ENCODE measurements at places on chromosomes 4 and X.
A peak's percentile ranks its signal among the peaks of the same experiment; 100 is the strongest.

GRCh38 chr4:118326585-118326984 lies 26.2 kb downstream of the PRSS12 start:
- no peak for DNase-seq

DNA sequence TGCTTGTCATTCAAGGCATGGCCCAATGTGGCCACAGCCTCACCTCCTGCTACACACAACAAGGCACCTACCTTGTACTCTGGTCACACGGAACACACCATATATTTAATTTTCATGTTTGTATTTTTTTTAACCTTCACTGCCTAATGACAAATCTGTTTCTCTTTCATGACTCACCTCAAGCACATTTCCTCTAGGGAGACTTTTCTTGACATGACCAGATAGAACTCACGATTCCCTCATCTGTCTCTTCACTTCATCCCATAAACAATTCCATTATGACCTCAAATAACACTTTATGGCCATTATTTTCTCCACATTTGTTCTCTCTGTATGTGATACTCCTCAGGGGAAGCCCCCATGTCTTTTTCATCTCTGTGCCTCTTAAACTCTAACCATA lies 11.1 kb downstream of the DRP2 start:
- no peak for DNase-seq

GRCh38 chr4:82216219-82216618 lies 157.6 kb downstream of the HNRNPD start:
- no peak for DNase-seq

DNA sequence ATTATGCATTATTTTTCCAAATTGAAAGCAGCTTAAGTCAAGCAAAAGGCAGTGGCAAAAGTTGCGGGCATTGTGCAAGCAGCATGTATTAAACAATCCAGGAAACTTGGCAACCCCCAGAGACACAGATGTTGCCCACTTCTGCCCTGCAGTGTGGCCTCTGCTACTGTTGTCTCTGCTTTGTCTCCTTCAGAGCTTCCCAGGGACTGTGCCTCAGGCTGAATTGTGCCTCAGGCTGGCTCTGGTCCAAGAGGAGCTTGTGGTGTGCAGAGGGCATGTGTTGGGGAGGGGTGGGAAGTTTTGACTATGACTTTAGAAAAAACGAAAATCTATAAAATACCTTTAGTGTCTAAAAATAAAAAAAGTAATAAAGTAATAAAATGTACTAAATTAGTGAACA lies 201.4 kb downstream of the CCSER1 start:
- no peak for DNase-seq

DNA sequence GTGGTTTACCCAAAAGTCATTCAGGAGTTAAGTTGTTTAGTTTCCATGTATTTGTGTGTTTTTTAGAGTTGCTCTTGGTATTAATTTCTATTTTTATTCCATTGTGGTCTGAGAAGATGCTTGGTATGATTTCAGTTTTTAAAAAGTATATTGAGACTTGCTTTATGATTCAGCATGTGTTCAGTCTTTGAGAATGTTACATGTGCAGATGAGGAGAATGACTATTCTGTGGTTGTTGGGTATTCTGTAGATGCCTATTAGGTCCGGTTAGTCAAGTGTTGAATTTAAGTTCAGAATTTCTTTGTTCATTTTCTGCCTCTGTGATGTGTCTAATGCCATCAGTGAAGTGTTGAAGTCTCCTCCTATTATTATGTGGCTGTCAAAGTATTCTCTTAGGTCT lies 249.4 kb downstream of the ARHGAP10 start:
- no peak for DNase-seq

DNA sequence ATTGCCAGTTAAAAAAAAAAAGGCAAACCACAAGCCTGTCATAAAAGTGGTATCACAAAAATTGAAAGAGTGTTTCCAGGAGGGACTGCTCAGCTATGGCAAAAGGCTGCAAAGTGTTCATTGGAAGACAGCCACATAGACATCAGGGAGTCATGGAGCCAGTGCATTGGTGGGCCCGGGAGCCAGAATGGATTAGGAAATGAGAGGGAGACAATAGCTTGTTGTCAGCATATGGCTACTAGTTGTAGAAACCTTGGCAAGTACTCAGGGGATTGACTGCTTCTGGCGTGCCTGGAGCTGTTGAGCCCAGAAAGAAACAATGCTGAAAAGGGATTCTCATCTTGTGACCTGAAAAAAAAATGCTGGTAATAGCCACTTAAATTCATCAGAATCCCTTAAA lies 5.0 kb downstream of the GAR1 start:
- DNase-seq: no peak

GRCh38 chrX:115400960-115401359 lies 111.4 kb downstream of the LUZP4 start:
- no peak for DNase-seq

DNA sequence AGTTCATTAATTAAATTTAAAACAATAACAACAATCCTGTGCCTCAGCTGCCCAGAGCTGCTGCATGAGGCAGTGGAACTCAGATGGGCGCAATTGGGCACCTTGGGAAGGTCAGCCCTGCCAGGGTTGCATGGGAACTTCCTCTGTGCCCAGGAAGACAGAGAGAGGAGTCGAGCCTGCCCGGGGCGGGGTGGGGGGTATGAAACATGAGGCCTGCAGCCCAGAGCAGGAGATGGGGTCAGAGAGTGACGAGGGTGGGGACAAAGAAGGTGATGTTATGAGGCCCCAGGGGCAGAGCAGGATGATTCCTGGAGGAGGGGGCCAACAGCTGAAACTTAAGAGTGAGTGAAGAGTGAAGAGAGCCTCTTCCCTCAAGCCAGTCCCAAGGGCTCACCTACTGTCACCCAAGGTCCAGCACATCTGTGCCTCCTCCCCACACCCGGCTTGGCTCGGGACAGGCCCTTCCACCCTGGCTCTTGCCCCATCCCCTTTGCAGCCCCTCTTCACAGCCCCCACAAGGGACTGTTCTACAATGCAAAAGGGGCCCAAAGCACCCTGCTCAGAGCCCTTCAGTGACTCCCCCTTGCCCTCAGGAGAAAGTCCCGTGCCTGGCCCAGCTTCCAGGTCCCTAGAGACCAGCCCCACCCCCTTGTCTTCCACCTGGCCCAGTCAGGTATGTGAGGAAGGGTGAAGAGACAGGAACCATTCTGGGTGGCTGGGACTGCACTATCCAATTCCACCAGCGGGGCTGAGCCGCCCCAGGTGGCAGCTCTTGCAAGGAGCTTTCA lies 31.4 kb downstream of the HMX1 start:
- no peak for DNase-seq

GRCh38 chrX:55187281-55187680 lies 32.9 kb upstream of the PAGE5 start:
- DNase-seq: no peak

DNA sequence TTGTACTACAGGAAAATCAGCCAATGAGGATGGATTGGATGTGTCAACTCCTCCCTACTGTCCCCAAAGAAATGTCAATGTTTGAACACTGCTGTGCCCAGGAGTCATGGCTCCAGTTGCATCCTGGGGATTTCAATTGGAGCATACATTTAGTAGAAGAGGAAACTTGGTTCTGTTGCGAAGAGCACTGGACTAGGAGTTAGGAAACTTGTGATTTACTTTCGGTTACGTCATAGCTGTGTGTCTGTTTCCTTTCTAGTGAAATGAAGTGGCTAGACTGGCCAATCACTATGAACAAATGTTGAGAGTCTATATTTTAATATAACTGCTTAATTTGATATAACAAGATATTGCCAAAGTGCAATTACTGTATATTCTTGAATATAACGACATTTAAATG lies 35.2 kb downstream of the ARL9 start:
- DNase-seq: no peak

DNA sequence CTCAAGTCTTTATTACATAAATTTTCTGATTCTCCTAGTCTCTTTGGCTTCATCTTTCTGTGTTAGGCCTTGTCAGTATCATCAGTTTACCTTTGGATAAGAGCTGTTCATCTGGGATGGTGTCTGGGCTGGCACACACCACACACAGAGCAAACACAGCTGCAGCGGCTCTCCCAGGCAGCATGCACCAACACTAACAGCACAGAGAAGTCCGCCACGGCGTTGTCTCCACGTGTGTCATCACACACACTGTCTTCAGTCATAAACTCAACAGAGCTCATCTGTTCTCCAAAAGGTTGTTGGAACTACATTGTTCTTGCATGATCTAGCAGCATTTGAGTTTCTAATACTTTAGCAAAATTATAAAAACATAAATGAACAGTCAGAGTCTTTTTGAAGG lies 851.9 kb upstream of the FRG1 start:
- no peak for DNase-seq

GRCh38 chrX:47148946-47149345 lies 3.9 kb downstream of the RBM10 start:
- DNase-seq: no peak

DNA sequence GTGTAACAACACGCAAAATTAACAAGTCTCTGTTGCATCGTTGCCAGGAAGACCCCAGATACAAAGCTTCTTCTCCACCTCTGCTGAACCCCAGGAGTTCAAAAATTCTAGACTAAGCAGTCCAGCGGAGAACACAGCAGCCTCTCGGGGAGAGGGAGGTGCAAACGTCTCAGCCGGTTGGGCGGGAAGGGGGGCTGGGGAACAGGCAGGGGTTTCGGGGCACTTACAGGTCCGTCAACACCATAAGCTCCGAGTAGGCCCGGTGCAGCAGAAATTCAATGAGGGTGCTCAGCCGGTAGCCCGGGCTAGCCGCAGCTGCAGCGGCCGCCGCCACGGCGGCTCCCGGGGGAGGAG lies 394 bp downstream of the MED14 start:
- peak; percentile 13 for DNase-seq

GRCh38 chr4:6987588-6987961 lies 55.6 kb upstream of the TADA2B start:
- no peak for DNase-seq

- no peak for DNase-seq
Observed at GRCh38 chr4:185227713-185228278, 18.4 kb downstream of the SNX25 start.

DNA sequence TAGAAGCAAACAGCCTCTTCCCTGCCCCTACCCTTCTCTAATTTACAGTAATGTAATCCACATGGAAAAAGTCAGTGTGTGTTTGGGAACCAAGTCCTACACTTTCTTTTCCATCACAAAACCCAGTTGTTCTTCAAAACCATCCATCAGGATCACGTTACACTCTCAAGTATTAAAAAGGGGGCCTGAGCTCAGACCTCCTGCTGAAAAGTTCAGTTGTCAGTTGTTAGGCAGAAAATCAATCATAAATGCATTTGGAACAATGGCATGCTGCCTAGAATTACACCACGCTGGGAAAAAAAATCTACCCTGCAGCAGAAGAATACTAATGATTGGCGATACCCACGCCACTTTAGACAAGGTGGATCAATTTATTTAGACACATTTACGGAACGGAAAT lies 236.5 kb downstream of the PARM1 start:
- no peak for DNase-seq

DNA sequence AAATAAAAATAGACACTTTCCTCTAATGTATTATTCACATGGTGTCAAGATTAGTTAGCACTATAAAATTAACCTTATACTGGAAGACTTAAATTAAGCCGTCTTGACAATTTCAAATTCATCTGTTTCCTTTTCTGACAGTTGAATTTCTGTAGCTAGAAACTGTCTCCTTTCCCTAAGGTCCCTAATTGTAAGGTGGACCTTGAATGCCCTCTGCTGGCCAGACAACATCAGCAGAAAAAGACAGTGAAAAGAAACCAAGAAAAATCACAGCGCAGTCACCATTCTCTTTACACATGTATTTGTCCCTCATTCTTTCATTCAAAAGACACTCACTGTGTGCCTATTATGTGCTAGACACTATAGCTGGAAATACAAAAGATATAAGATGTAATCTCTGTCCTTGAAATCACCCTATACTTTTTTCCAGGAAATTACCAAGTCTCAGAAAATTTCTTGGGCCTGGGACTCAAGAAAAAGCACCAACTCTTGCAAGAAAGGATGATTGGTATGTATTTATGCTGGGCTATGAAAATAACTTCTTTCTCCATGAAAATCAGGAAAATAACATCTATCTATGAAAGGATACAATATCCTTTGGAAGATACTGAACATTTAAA lies 32.7 kb upstream of the AMBN start:
- DNase-seq: no peak

- DNase-seq: no peak
Observed at GRCh38 chr4:72006586-72006985, 25.2 kb upstream of the NPFFR2 start.

DNA sequence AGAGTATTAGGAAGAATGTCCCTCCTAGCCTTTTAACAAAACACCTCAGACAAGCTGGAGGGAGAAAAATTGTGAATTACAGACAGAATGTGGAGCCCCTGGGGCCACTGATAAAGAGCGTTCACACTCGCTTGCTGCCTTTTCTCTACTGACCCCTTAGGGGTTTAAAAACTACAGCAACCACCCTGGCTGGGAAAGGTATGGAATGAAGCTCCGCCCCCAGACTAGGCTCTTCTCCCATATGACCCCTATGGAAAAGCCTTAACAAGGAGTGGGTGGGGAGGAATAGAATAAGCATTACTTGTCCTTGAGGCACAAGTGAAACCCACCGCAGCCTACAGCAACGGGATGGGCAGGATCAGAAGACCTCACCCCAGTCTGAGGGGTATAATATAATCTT lies 26.3 kb downstream of the ANKRD50 start:
- no peak for DNase-seq

- DNase-seq: no peak
Observed at GRCh38 chr4:71009890-71010588, 16.6 kb downstream of the DCK start.

DNA sequence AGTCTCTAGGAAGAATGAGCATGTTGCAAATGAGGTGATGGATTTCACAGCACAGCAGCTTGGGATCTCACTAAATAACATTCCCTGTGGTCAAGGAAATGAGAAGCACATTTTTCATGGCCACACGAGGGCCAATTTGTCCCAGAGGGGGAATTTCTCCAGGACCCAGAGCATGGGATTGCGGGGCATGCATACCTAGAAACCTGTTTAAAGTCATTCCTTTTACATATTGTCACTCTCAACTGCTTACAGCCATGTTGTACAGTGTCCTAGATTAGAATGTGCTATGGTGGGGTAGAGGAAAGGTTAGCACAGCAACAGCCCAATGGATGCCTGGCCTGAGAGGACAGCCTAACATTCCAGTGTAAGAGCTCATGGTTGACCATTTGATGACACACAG lies 37.4 kb upstream of the NLGN4X start:
- DNase-seq: no peak

GRCh38 chr4:6271701-6272465 lies 2.2 kb downstream of the WFS1 start:
- no peak for DNase-seq

- DNase-seq: peak; percentile 8
Observed at GRCh38 chr4:39976945-39977488, 694 bp downstream of the PDS5A start.

GRCh38 chr4:110025056-110025455 lies 112.4 kb downstream of the EGF start:
- DNase-seq: no peak

- no peak for DNase-seq
Observed at GRCh38 chr4:3071811-3072210, 2.5 kb downstream of the HTT-AS start.

All from stimulated activated CD4-positive, alpha-beta T cell treated with anti-CD3 and anti-CD28 coated beads, TNF-alpha, amount 100 ng/mL, for 48 hours (primary cell).